Left cardiac atrium (tissue), 4 donors: ENCODE measurements at places on chromosomes 3 and 15.
A peak's percentile ranks its signal among the peaks of the same experiment; 100 is the strongest.

DNA sequence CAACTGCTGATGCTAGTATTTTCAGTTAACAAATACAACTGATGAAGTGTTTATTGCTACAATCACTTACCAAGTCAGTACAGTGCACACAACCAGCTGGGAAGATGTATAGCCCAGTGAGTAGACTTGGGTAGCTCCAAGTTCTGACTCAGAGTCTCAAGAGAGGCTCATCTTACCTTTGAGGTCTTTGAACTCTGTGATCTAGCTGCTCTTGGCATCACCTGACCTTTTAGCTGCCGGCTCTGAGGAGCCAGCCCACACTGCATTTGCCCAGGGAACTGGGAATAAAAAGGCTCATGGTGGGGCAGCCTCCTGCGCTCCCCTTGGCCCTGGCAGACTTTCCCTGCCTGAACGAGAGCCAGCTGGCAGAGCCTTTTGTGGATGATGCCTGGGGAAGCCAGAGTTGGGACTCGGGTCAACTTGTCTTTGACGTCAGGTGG, 82.6 kb downstream of the CEMIP start:
- DNase-seq: no peak

GRCh38 chr3:71304684-71305083, 278.8 kb downstream of the FOXP1 start:
- no peak for DNase-seq

DNA sequence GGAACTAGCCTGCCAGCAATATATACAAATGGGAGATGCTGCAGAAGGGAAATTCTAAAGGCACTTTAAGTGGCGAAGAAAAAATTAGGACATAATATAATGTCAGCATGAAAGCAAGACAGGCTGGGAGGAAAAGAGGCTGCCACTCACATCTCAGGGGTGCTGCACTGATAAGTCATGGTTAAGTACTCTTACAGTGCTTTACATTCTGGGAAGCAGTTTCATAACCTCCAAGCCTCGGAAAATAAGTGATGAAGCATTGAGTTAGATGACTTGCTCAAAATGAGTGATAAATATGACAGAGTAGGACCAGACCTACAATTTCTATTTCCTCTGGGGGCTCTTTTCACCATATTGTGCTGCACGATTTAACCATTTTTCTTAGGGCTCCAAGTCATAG, 109.0 kb downstream of the HERC1 start:
- DNase-seq: no peak

GRCh38 chr3:21073561-21073960, 677.4 kb downstream of the ZNF385D start:
- no peak for DNase-seq

DNA sequence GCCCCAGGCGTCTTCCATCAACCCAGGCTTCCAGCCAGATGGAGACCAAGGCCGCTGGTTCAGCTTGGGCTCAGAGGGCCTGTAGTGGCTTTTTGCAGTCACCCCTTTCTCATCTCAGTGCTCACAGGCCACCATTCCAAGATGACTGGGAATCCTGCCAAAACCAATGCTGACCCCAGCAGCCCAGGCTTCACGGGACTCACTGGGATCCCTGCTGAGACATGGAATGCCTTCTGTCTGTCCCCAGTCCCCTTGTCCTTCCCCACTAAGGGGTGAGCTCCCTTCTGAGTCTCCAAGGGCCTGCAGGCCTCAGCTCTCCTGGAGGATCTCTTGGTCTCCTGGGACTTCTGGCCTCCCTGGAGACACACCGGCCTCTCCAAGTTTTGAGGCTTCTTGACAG, 77.4 kb upstream of the SEC13 start:
- DNase-seq: no peak

- DNase-seq: peak; percentile 77
Observed at GRCh38 chr3:61847784-61848462, 286.6 kb downstream of the PTPRG start.

GRCh38 chr15:60124460-60125070, 120.5 kb downstream of the FOXB1 start:
- DNase-seq: no peak

GRCh38 chr3:111971533-111972130, 7.2 kb upstream of the ABHD10 start:
- DNase-seq: peak; percentile 26

GRCh38 chr15:48394970-48395369, 63.7 kb downstream of the DUT start:
- DNase-seq: no peak

DNA sequence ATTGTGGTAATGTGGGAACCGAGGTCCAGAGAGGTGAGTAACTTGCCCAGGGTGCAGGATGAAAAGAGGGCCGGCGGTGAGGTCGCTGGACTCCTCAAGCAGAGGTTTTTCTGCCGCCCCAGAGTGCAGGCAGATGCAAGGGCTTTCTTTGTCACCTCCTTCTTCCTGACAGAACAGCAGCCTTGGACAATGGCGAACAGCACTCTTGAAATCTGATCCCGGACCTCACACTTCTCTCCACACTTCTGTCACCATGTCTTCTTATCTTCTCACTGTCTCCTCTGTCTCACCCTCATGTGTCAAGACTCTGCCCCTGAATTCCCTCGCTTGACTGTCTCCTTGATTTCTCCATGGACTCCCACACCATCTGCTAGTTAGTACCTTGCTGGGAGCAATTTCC, 15.4 kb upstream of the VPS8 start:
- DNase-seq: no peak

- DNase-seq: no peak
Observed at GRCh38 chr3:120299403-120299802, 14.4 kb upstream of the GPR156 start.

- no peak for DNase-seq
Observed at GRCh38 chr3:192255839-192256238, 471.5 kb downstream of the FGF12 start.

GRCh38 chr3:148173851-148174250, 523.9 kb upstream of the AGTR1 start:
- DNase-seq: no peak

DNA sequence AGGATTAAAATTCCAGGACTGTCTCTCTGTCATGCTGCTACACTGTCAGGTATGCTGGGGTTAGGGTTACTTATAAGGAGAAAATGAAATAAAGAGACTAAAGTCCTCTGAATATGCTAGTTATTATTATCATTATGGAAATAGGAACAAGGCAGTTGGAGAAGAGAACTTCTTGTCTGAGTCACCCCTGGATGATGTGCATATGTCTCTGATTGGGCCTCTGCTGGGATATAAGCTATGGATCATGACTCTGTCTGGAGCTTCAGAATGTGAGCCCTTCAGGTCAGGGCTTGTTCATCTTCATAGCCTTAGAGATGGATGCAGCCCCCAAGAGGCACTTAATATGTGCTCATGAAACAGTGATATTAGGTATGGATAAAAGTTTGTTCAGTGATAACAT, 569.6 kb downstream of the EPHB1 start:
- DNase-seq: no peak

GRCh38 chr3:107235928-107236315, 141.3 kb upstream of the CCDC54 start:
- no peak for DNase-seq

DNA sequence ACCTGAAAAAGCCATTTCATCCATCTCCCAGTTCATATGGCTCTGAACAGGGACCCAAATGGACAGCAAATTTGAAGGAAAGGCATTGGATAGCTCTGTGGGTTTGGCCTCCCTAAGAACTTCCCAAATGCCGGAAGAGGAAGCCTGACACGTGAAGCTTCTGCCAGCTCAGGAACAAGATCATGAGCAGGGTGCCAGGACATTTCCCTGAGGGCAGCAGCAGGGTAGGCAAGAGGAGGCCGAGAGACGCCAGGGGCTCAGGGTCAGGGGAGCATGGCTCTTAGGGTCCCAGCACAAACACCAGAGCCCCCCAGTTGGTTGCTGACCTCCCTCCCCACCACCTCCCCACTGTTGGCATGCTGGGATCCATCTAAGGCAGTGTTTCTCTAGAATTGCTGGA, 187.5 kb downstream of the MEGF11 start:
- no peak for DNase-seq

DNA sequence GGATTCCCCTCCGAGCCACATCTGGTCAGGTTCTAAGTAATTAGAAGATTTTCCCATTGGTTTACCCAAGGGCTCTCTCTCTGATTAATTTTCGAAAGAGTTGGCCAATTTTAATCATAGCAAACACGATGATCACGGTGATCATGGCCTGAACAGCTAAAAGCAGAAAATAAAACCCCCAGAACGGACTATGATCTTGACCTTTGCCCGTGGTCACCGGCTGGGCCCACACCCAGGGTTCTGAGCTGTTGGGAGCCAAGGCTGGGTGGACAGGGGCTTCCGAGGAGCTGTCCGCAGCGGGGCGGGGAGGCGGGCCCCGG, 2.6 kb downstream of the GP5 start:
- DNase-seq: no peak

- no peak for DNase-seq
Observed at GRCh38 chr3:150740733-150741496, 22.1 kb downstream of the SIAH2 start.
